AG04450 (cell line): ENCODE measurements at places on chromosomes 16 and 17.

DNA sequence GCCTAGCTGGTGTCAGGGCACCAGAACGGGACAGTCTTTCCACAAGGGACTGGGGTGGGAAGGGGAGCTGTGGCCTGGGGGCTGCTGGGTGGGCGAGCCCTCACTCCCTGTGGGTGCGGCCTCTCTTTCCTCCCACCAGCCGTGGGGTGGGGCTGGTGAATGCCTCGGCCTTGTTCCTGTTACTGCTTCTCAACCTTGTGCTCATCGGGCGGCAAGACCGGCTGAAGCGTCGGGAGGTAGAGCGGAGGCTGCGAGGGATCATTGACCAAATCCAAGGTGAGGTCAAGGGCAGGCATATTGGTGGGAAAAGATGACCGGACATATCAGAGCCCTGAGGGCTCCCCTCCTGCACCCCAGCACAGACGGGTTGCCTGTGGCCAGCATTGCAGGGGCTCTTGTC lies 29.2 kb downstream of the CASKIN2 start:
- no peak for DNase-seq

GRCh38 chr16:81454044-81454443 lies 9.4 kb downstream of the CMIP start:
- no peak for DNase-seq

- DNase-seq, result no peak
Measured at GRCh38 chr16:54477714-54478113, 191.1 kb upstream of the IRX3 start.

GRCh38 chr17:16886655-16887322 lies 85.1 kb downstream of the TNFRSF13B start:
- DNase-seq, result no peak

- no peak for DNase-seq
Measured at GRCh38 chr17:82865274-82865673, 25.5 kb upstream of the ZNF750 start.

GRCh38 chr16:14458576-14458975 lies 171.5 kb downstream of the PARN start:
- no peak for DNase-seq

- DNase-seq, result peak; percentile 20
Measured at GRCh38 chr16:1125471-1125870, 27.4 kb upstream of the CACNA1H start.

DNA sequence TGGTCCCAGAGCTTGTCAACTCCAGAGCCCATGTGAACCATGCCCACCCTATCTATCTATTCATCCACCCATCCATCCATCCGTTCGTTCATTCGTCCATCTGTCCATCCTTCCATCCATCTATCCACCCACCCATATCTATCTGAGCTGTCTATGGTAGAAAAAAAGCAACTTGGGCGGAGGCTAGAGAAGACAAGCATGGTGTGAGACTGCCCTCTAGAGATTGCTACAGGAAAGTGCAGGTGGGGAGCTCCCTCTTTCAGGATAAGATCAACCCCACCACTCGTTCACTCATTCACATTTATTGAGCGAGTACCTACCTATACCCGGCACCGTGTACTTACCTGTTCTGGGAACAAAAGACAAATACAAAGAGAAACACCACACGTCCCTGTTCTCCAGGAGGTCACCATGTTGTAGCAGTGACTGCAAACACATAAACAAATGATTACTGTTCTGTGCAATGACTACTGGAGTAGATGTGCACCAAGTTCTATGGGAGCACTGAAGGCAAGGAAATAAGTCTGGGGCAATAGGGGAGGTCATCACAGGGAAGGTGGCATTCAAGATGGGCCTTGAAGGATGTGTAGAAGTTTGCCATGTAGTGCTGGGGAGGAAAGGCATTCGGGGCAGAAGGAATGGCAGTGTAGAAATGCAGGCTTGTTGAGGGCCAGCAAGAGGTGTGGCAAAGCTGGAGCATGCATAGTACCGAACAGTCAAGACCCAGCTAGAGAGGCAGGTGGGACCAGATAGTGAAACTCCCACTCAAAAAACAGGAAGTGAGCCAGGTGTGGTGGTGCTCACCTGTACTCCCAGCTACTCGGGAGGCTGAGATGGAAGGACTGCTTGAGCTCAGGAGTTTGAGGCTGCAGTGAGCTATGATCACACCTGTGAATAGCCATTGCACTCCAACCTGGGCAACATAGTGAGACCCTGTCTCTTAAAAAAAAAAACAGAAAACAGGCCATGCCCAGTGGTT lies 13.4 kb upstream of the ATP5MC1 start:
- peak; percentile 33 for DNase-seq

- no peak for DNase-seq
Measured at GRCh38 chr17:73278465-73279453, 17.1 kb upstream of the CPSF4L start.

GRCh38 chr16:86597880-86598606 lies 19.7 kb downstream of the FOXL1 start:
- DNase-seq, result no peak

- DNase-seq, result no peak
Measured at GRCh38 chr16:79334127-79334526, 266.4 kb downstream of the MAF start.

DNA sequence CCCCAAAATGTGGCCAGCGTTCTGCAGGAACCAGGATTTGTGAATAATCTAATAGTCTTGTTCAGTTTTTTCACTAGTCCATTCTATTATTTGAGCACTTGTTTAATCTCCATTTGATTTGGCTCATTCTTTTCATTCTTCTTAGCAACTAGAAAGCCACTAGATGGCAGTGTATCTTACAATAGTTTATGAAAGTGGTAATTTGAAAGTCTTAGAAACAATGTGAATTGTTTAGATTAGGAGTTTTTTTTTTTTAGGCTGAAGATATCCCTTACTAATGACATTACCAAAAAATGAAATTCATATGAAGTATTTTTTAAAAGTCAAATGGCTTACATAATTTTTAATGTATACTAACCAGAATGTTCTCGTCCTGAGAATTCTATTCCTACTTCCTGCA lies 6.7 kb downstream of the ERI2 start:
- DNase-seq, result no peak

DNA sequence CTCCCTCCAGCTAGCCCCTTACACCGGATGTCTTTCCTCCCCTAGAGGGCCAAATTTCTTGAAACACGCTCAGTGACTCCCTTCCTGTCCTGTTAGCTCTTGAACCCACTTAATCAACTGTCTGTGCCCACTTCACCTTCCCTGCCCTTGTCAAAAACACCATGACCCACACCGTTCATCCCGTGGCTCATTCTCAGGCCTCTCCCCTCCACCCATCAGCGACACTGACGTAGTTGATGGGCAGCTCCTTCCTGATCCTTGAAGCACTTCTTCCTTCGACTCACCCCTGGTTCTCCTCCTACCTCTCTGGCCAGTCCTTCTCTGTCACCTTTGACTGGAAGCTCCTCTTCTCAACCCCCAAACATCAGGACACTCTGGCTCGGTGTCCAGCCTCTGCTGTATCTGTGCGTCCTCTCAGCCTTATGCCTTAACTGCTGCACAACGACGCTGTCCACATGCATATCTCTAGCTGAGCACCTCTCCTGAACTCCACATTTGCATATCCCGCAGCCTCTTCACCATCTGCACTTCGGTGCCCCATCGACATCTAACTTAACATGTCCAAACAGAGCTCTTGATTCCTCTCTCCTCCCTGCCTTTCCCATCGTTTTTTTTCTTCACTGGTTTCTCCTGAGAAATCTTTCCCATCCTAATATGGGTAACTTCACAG lies 39.3 kb upstream of the CCDC182 start:
- no peak for DNase-seq

DNA sequence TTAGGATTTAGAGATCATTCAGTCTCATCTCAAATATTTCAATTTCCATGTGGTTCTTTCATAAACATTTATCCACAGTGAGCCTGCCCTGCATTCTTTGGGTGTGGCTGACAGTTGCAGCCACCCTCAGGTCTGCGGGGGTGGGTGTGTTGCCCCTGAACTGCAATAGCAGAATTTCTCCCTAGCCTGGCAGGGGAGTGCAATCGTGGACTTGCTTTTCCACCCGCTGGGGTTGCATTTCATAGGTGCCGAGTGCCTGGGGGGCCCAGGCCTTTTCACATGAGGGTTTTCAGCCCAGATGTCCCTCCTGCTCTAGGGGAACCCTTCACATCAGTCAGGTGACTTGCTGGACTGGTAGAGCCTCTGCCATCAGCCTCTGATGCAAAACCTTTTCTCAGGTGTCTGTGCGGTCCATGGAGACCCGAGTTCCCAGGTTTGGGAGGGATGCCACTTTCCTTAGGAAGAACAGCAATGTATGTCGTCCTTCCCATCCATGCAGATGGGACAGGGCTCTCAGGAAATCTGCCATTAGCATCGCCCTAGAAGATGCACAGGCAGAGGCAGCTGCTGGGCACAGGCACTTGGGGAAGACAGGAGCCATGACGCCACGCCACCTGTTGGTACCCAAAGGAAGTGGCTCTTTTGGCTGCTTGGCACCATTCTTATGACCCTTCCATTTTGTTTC lies 2.4 kb upstream of the USP36 start:
- DNase-seq, result no peak

DNA sequence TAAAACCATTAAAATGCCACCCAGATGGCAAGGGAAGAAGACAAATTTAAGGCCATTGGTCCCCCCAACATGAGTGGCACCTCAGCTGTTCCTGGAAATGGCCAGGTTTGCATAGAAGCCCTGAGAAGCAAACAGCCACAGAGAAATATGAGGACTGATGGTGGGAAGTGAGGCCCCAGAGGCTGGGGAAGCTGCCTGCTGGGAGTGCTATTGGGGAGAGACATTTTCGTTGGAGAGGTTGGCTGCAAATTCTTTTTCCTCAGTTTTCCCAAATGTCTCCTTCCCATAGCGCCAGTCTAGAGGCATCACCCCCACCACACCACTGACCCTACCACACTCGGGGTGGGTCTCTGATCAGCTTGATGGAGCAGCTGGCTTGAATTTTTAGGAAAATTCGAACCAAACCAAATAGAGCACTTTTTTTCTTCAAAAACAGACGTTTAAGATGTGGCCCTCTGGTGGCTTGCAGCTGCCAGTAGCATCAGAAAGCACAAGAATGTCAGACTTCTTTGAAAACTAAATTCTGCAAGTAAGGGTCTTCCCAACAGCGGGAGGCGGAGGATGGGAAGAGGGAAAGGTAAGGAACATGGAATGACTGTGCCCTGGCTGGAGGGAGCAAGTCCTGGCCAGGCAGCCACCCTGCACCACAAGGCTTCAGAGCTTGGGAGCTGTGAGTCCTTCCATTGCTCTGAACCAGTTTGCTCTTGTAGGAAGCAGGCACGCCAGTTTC lies 13.2 kb upstream of the SLC12A3 start:
- DNase-seq, result no peak

DNA sequence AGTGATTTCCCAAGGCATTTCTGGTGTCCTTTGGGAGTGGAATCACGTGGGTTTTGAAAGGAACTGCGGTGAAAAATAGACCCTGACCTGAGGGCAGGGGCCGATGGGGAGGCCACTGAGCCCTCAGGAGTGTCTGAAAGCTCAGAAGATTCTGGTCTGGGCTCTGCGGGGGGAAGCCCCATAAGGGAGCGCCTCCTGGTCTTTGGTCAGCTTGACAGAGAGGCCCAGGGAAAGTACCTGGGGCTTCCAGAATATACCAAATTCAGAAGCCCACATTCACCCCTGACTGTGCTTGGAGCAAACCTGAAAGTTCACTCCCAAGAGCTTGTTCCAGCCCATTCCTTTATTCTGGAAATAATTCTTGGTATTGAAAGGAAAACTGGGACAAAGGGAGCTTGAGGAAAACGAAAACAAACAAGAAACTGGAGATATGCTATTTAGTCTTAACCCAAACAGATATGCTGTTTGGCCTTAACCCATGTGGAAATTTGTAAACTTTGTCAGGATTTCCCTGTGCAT lies 23.2 kb upstream of the NAGLU start:
- DNase-seq, result no peak

GRCh38 chr17:79910985-79911361 lies 71.7 kb upstream of the CBX4 start:
- DNase-seq, result no peak

DNA sequence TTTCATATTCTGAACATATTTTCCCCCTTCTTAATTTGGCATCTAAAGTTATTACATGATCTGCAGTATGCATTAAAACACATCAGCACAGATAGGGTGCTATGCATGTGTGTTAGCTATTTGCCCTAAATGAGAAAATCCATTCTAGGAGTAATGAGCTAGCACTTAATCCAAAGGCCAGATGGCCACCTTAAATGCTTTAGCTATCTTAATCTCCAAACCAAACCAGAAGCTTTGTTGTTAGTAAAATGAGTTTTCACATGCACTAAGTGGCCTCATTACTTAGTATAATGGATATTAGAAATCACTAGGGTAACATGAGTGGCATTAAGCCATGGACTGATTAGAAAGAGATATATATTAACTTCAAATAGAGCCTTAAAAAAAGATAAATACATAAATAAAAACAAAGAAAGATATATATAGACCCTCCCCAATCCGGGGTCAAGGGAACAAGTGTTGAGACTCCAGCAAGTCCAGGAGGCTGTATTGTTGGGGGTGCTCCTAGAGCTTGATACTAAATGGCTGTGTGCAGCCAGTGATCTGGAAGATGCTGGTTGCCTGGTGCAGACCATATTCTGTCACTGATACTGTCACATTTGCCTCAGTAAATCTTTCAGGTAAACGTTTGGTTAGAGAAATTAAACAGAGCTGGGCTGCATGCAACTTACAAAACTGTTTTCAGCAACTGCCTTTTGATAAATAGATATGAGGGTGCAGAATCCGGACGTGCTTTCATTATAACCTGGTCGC lies 67.3 kb downstream of the MYH10 start:
- no peak for DNase-seq

DNA sequence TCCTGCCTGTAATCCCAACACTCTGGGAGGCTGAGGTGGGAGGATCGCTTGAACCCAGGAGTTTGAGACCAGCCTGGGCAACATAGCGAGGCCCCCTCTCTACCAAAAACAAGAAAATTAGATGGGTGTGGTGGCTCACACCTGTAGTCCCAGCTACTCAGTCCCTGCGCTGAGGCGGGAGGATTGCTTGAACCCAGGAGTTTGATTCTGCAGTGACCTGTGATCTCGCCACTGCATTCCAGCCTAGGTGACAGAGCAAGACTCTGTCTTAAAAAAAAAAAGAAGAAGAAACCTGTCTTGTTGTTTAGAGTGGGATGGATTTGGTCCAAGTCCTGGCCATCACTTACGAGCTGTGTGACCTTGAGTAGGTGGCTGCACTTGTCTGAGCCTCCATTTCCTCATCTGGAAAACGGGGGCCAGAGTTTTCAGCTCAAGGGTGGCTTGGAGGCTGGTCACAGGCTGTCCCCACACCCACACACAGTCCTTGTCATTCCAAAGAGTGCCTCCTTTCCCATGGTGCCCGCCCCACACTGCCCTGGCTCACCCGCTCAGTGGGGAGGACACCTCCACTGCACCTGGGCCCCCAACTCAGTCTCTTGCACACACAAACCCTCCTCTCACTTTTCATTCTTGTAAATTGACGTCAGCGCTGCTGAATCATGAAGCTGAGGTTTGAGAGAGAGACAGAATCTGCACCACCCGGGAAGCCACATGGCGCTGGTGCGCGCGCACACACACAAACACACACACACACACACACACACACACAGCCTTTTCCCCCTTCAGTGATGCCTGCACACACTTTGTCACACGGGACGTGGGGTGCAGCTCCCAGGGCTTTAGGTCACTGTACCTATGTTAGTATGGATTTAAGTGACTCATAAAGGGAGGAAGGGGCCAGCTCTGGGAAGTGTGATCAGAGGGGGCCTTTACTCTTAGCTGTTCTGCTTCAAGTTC lies 4.2 kb downstream of the SOCS1 start:
- DNase-seq, result peak; percentile 63

- no peak for DNase-seq
Measured at GRCh38 chr16:49857423-49858181, 1.7 kb upstream of the ZNF423 start.

- no peak for DNase-seq
Measured at GRCh38 chr16:17777408-17777863, 306.7 kb upstream of the XYLT1 start.
